ENCODE measurements at places on chromosomes 1 and 21.

GRCh38 chr1:32783851-32784250 lies 33.3 kb downstream of the YARS1 start:
- no peak for DNase-seq

- DNase-seq: peak; percentile 67
Measured at GRCh38 chr1:202760589-202760988, 47.6 kb downstream of the KDM5B start.

DNA sequence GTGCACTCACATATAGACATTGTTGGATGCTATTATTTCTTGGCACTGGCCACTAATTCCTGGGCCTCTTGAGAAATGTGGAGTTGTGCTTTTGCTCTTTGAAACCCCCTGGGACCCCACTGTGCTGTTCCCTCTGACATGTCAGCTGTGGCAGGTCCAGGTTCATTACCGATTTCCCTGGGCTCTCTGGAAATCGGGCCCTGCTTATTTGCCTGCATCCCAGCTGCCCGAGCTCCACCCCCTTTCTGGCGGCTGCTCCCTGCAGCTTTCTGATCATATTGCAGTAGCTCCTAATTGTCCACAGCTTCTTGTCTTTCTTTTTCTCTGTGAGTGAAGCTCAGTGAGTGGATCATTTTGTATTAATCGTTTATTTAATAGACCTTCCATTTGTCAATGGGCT lies 183.7 kb upstream of the FAM78B start:
- DNase-seq: no peak

- no peak for DNase-seq
Measured at GRCh38 chr1:57549300-57549699, 125.4 kb upstream of the DAB1 start.

DNA sequence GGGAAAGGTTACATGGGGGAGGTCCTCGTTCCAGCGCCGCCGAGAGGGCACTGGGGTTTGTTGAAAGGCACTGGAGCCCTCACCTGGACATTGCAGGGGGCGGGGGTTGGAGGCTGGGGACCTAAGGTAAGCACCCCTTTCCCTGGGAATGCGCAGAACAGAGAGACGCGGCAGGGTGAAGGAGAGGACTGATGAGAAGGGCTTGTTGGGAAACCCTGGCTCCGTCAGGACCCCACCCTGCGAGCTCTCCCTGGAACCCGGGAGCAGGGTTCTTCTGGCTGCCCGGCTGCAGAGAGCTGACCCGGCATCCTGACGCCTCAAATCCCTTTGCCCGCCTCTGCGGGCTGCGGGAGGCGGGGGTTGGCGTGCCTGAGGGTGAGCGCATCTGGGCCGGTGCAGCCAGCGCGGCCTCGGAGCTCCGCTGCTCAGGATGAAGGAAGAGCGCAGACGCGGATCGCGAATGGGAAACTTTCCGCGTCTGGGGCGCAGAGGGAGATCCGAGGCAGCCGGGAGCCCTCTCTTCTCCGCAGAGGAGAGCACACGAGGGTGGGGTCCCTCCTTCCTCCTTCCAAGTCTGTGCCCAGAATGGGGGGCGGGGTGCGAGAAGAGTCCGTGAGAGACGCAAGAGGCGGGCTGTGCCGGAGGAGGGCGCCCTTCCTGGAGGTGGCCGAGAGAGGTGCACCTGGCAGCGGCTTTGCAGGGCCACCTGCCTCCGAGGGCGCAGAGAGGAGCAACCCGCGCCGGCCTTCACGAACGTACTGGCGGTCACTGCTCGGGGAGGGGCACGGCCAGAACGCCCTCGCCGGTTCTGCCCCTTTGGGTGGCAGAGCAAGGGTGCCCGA lies 2.4 kb downstream of the IGSF21 start:
- no peak for DNase-seq

DNA sequence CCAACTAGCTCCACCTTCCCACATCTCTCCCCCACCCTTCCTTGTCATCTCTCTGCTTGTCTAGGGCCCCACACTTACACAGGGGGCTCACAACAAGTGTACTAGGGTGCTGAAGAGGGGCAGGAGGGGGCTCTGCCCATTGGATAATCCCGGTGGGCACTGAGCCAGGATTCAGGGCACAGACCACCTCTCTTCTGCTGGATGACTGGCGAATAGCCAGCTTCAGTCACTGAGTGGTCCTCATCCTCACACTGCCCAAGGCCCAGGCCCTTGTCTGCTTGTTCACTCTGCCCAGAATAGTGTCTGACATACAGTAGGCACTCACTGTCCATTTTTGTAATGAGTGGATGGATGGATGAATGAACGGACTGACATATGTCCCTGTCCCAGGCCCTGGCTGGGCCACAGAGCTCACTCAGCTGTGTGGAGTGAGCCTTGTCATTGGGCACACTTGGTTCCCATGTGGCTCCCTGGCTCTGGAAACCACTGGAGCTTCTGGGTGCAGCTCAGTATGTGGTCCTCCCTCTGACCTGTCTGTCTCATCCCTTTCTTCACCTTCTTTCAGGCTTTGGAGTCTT lies 36.6 kb downstream of the FOXO6 start:
- no peak for DNase-seq

DNA sequence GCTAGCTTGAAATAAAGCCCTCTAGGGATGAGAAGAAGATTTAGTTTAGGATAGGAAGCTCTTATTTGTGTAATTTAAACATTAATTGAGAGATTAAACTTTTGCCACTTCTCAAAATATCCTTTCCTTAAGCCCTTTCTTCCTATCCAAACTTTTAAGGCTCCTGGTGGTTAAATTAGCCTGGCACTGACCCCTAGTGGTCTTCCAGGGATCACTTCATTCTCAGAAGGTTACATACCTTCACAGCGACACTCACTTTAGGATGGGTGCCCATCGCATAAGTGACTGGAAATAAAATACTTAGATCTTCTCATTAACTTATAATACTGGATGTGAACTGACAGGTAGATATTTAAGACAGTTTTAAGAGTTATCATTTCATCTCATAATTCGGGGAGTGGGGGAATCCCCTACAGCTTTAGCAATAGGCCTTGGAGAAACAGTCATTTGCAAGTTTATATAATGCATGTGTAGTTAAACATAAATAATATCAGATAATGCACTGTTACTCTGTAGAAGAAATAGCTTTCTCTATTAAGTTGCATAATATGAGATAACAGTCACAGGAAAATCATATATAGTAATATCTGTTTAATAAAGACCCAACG lies 7.4 kb downstream of the LHX9 start:
- DNase-seq: peak; percentile 68

DNA sequence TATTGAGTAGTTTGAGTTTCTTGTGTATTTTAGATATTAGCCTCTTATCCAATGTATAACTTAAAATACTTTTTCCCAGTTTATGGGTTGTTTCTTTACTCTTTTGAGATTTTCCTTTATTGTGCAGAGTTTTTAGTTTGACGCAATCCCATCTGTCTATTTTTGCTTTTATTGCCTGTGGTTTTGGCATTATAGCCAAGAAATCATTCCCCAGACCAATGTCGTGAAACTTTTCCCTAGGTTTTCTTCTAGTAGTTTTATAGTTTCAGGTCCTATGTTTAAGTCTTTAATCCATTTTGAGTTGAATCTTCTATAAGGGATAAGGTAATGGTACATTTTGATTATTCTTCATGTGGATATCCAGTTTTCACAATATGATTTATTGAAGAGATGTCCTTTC lies 87.6 kb downstream of the LEPR start:
- no peak for DNase-seq

GRCh38 chr1:198601936-198602889 lies 36.6 kb upstream of the PTPRC start:
- peak; percentile 77 for DNase-seq

- no peak for DNase-seq
Measured at GRCh38 chr1:149877211-149877946, 22.0 kb upstream of the BOLA1 start.

Measured in suppressor macrophage treated with lipopolysaccharide for 4 hours (primary cell).